ENCODE measurements at places on chromosomes 13 and 19. TPM values are rescaled to one million over a fixed set of nuclear protein-coding genes. Genes with fewer than 3 reads are reported as not detected.

DNA sequence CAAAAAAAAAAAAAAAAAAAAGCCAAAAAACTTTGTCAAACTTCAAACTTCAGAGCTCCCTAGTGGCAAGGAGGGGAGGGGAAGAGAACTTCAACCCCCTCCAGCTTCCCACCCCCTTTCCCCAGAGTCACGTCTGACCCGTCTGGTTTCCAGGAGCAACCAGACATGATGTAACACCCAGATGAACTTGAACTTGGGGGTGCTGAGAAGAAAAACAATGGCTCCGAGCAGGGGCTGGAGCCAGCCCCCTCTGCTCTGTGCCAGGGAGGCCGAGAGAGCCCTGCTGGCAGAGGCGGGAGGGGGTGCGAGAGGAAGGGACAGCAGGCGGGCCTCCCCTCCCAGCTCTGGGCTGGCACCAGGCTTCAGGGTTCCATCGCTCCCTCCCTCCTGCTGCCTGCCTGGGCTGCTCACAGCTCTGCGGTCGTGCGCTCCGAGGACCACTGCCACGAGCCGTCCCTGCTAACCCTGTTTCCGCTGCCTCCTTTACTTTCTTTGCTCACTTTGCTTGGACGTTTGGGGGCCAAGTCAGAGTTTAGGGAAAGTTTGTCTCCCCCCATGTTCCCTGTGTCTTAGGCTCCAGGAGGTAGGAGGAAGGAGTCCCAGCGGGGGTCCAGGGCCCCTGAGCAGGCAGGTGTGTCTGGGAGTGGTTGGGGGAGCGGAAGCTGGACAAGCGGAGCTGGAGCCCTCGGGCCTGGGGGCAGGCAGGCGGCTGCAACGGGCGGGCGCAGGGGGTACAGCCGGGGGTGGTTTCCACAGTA, 11.1 kb downstream of the LYL1 start:
- no peaks in the 10 kb centered on the region for H3K27me3 ChIP-seq
- H3K4me3 ChIP-seq: no peak overlapping the region

DNA sequence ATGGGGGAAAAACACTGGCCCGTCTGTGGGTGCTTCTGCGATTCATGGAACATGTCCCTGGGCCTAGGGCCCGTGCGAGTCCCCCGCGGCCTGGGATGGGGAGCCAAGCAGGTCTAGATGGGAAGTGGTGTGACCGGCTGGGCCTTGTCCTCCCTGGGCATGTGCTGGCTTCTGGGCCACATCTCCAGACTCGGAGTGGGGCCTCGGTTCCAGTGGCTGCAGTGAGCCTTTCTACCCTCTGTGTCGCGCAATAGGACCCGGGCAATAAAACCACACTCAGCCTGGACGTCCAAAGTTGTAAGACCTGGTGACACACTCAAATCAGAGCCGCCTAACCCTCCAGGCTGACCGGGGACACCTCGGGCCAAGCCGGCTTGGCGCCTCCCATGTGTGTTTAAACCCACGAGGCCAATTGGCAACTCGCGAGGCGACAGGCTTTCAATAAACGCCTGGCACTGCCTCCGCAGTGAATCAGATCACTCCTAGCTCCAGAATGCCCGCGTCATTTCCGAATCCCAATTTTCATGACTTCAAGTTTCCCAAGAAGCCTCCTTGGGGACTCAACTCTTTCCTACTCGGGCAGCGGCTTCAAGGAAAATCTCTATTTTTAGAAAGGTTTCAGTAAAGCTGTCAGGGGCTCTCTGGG, 57.3 kb downstream of the KLF2 start:
- no peak for DNase-seq
- no peak overlapping the region for H3K27ac ChIP-seq
- H3K36me3 ChIP-seq: peaks cover 34% of the 10 kb centered on the region
- no peaks in the 10 kb centered on the region for H3K27me3 ChIP-seq
- no peaks in the 10 kb centered on the region for H3K4me1 ChIP-seq
- H3K4me3 ChIP-seq: no peak overlapping the region

- H3K4me1 ChIP-seq: no peaks in the 10 kb centered on the region
- H3K36me3 ChIP-seq: no peaks in the 10 kb centered on the region
- no peak overlapping the region for H3K4me3 ChIP-seq
- H3K27me3 ChIP-seq: 0 out of 2 replicates have a peak, but pooled peaks cover 7% of the 10 kb centered on the region
These were observed 6.1 kb upstream of the ZNF543 start for GRCh38 chr19:57314146-57314545.

GRCh38 chr19:2653218-2653617, 49.3 kb downstream of the GNG7 start:
- no peak overlapping the region for H3K4me3 ChIP-seq
- H3K27me3 ChIP-seq: no peaks in the 10 kb centered on the region
- no peak for DNase-seq
- no peak overlapping the region for H3K27ac ChIP-seq
- no peaks in the 10 kb centered on the region for H3K36me3 ChIP-seq
- H3K4me1 ChIP-seq: no peaks in the 10 kb centered on the region

DNA sequence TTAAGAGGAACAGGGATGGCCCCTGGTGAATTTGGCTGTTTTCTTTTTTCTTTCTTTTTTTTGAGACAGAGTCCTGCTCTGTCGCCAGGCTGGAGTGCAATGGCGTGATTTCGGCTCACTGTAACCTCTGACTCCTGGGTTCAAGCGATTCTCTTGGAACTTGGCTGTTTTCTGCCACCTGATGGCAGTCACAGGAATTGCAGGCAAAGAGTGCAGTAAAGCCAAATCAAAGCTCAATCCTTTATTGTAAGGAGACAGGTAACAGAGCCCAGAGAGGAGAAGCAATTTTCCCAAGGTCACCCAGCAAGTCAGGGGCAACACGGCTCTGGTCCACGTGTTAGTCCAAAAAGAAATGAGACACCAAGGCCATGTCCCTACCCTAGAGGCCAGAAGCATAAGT, 6.2 kb downstream of the TINCR start:
- H3K4me1 ChIP-seq: no peaks in the 10 kb centered on the region
- no peak overlapping the region for H3K27ac ChIP-seq
- H3K36me3 ChIP-seq: no peaks in the 10 kb centered on the region
- H3K27me3 ChIP-seq: peaks cover 8% of the 10 kb centered on the region
- no peak overlapping the region for H3K4me3 ChIP-seq

DNA sequence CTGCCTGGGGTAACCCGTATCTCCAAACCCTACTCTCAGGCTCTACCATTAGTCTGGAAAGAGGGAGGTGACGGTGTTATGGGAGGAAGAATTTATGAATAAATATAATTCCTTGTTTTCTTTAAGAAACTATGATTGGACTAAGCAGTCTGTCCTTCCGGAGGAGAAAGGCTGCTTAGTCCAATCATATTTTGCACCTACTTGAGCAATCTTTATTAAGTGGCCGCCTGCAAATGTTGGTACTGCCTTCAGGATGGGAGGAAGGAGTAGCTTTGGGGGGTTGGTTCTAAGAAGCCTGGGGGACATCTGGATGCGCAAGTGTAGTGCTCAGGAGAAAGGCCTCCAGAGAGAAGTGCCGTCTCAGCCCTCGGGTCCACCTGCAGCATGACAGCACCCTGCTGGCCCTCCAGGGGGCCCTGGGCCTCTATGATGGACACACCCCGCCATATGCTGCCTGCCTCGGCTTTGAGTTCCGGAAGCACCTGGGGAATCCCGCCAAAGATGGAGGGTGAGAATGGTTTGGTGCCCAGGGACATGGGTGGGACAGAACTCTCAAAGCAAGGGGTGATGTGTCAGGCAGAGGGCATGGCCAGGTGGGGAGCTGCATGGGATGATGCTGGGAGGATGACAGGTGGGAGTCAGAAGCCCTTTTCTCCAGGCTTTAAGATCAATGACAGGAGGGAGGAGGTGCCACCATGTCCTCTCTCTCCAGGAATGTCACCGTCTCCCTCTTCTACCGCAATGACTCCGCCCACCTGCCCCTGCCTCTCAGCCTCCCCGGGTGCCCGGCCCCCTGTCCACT, 4.1 kb downstream of the ACP4 start:
- no peaks in the 10 kb centered on the region for H3K27me3 ChIP-seq
- H3K4me1 ChIP-seq: no peaks in the 10 kb centered on the region
- H3K4me3 ChIP-seq: no peak overlapping the region
- H3K27ac ChIP-seq: no peak overlapping the region
- peak; percentile 62 for DNase-seq

DNA sequence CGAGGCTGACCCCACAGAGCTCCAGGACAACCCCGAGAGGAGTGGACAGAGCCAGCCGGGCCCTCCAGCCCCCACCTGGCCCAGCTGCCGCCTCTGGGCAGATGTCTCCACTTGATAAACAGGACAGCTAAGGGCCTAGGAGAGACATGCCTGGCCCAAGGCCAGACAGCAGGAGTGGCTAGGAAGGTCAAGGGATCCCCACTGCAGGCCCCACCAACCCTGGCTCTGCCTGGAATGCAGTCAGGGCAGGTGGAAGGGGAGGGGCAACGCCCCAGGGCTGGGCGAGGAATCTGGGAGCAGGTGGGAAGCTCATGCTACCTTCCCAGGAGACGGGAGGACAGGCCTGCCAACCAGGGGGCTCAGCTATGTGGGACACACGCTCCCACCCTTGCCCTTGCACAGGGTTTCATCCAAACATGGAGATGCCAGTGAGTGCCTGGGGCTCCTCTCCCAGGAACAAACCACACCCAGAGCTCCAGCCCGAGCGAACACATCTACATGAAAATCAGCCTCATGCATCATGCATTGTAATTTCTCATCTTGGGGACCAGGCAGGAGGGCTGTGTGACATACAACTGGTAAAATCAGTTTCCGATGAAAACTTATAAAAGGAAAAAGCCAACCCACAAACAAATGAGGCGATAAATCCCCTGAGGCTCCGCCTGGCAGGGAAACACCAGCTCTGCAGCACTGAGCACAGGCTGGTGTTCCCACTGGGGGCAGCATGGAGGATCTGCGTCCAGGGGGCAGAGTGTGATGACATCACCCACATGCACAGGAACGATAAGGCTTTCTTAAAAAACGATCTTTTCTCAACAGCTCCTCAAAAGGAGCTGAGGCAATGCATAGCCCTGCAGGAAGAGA, 25.0 kb downstream of the SH3GL1 start:
- peak; percentile 95 for DNase-seq
- H3K36me3 ChIP-seq: no peaks in the 10 kb centered on the region

- no peaks in the 10 kb centered on the region for H3K27me3 ChIP-seq
- H3K36me3 ChIP-seq: no peaks in the 10 kb centered on the region
- H3K4me1 ChIP-seq: peaks cover 8% of the 10 kb centered on the region
- H3K27ac ChIP-seq: 0 out of 2 replicates have a peak overlapping the region, but pooled peaks have one; percentile 7
- H3K4me3 ChIP-seq: no peak overlapping the region
- peak; percentile 37 for DNase-seq
These were observed 44.4 kb downstream of the ELF1 start for GRCh38 chr13:40974460-40975407.

DNA sequence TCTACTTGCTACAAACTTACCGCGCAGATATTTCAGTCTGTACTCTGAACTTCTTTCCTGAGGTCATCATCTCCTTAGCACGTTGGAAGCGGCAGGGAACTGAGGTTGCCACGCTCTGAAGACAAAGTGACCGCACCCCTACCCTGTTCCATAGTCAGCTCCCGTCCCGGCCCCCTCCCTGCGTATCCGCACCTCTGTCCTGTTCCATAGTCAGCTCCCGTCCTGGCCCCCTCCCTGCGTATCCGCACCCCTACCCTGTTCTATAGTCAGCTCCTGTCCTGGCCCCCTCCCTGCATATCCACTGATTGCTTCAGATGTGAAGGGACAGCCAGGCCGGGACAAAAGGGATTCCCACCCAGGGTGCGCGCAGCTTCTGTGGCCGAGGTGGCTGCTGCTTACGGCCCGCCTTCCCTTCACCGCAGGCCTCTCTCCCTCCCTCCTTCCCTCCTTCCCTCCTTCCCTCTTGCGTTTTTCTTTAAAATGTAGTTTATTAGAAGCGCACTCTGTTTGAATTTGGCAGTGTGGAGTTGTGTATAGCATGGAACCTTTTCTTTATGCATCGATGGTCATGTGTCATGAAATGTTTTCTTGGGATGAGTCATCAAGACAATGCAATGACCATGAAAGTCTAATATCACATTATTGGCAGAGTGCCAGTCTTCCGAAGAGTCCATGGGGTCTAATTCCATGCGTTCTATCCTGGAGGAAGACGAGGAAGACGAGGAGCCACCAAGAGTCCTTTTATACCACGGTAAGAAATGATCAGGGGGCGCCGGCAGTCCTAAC, 21.9 kb upstream of the NDUFS7 start:
- no peaks in the 10 kb centered on the region for H3K36me3 ChIP-seq
- H3K27ac ChIP-seq: no peak overlapping the region
- no peaks in the 10 kb centered on the region for H3K27me3 ChIP-seq
- H3K4me1 ChIP-seq: peaks cover 4% of the 10 kb centered on the region
- no peak overlapping the region for H3K4me3 ChIP-seq
- DNase-seq: peak; percentile 49

- no peak overlapping the region for H3K27ac ChIP-seq
- peak overlapping the region; percentile 30 for H3K4me3 ChIP-seq
- H3K27me3 ChIP-seq: no peaks in the 10 kb centered on the region
- no peak for DNase-seq
These were observed 3.7 kb upstream of the SIN3B start for GRCh38 chr19:16825312-16826052.

- H3K4me1 ChIP-seq: no peaks in the 10 kb centered on the region
- H3K27me3 ChIP-seq: peaks cover 5% of the 10 kb centered on the region
- DNase-seq: no peak
- no peaks in the 10 kb centered on the region for H3K36me3 ChIP-seq
These were observed 83.5 kb downstream of the FRY start for GRCh38 chr13:32115066-32115465.

DNA sequence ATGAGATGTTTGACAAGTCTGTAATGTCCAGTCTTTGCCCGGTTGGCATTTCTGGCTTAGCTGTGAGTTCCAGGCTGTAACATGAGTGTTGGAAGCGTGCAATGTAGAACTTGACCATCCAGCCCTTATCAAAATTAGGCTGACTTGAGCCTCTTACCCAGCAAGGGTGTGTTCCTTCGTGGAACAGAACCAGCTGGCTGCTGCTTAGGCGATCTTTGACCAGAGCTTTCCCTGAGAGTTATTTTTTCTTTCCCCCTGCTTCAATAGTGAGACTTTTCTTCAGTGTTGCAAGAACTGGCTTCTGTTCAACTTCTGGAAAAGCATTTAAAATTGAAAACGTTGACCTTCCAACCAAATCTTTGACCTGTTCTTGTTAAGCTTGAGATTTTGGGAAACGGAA, 6.5 kb downstream of the TNFSF13B start:
- no peaks in the 10 kb centered on the region for H3K36me3 ChIP-seq
- H3K4me1 ChIP-seq: no peaks in the 10 kb centered on the region
- DNase-seq: no peak
- no peak overlapping the region for H3K27ac ChIP-seq
- H3K27me3 ChIP-seq: peaks cover 32% of the 10 kb centered on the region

The IFNL1 gene
- total RNA-seq: not detected

The ENOX1 gene
- 0.95 TPM for total RNA-seq

The SHD gene
- 0.11 TPM for total RNA-seq

The MIA gene
- total RNA-seq: 1.4 TPM

The LGI4 gene
- total RNA-seq: not detected

The FUT6 gene
- 0.69 TPM for total RNA-seq
